ENCODE measurements at places on chromosomes 12 and 14.

DNA sequence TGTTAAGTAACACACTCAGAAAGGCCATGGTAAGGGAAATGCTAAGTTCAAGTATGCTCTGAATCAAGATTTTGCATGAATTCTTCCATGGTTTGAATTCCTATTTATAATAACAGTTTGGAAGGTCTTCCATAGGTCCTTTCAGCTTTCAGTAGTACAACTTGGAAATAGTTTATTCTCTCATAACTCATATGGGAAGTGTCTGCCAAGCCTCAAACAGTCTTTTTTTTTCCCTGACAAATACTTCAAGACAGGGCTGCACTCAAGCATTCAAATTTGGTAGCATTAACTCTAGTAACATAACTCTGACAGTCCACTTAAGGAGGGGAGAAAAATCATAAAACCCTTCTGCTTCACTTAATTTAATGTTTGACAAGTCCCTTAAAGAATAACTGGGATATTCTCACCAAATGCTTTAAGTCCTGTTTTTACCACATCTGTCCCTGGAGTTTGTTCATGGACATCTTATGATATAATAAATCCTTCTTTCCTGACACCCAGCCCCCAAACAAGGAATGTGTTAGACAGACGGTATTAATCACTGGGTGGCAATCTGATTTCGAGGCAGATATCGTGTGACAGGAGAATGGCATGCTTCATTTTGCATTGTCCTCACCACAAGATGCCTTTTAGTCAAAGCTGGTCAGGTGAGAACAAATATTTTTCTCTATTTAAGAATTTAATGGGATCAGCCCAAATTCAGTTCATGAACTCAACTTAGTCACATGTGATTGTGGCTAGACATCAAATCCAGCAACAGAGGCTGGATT, 165.7 kb downstream of the BMP4 start:
- no peak for DNase-seq

DNA sequence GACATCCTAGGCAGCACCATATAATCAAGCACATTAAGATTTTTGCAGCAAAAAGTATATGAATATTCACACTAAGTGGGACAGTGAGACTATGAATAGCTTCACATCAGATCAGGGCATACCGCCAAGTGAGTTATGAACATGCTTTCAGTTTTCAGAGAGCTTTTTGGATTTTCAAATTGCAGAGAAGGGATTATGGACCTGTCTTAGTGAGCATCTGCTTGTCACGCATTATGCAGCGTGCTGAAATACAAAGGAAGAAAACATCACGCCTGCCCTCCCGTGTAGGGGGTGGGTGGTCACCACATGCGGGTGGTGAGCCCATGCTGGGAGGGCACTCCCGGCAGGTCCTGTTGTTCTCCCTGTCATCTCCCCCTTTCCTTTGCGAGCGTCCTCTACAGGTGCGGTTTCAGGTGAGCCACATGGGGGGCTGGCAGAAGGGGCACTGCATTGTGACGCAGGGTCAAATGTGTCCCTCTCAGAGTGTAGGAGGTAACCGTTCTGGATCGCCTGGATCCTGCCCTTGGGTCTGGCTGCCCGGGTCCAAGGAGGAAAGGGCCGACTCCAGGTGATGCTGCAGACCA, 42.6 kb downstream of the TRAF3 start:
- no peak for DNase-seq

DNA sequence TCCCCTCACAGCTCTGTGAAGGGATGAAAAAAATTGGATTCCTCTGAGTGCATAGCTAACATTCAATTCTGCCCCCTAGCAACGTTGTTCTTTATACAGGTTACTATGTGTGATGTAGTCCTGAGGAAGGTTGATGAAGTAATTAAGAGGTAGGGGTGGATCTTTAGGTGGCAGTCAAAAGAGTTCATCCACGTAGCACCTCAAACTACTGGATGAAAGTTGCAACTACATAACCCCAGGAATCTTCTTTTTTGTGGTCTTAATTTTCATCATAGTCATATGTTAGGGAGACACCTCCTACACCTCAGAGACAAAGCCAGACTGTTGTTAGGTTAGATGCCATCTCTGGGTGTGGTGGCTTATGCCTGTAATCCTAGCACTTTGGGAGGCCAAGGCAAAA, 10.2 kb upstream of the NFE2 start:
- no peak for DNase-seq

DNA sequence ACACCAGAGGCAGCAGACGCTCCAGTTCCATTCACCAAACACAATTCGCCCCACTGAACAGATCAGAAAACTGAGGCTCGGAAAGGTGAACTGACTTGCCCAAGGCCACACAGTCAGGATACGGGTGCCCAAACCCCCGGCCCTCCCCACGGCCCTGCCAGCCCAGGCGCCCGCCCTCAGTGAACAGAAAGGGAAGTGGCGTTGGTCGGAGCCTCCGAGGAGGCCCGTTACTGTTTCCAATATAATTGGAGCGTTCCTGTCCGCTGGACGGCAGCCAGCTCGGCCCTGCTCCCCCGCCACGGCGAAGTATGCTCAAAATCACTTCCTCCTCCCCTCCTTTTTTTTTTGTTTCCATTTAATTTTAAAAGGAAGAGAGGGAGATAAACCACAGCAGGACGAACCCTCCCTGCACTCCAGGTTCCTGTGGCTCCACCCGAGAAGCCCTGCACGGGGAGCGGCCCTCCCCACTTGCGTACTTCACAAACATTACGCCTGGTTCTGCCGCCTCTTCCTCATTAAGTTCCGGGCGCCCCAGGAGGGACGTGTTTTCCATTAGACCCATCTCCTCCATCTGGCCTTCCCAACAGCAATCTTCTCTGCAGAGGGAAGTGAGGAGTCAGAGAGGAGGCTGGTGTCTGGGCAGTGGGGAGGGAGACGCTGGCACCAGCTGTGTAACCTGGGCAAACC, 61.1 kb downstream of the NCOR2 start:
- no peak for DNase-seq

GRCh38 chr14:20460458-20461224, 593 bp downstream of the PIP4P1 start:
- DNase-seq = peak; percentile 36

DNA sequence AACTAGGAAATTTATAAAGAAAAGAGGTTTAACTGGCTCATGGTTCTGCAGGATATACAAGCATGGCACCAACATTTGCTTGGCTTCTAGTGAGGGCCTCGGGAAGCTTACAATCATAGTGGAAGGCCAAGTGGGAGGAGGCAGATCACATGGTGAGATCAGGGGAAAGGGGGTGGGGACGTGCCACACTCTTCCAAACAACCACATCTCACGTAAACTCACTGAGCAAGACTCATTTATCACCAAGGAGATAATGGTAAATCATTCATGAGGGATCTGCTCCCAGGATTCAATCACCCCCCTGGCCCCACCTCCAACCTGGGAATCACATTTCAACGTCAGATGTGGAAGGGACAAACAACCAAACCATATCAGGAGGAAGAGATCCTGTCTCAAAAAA, 35.8 kb downstream of the NUMB start:
- DNase-seq = no peak

GRCh38 chr14:54566410-54567223, at the start of gene SAMD4A:
SAMD4A (plus strand) TSS chr14:54567128; CDS start chr14:54567917, 789 bp downstream.
- DNase-seq = peak; percentile 65

DNA sequence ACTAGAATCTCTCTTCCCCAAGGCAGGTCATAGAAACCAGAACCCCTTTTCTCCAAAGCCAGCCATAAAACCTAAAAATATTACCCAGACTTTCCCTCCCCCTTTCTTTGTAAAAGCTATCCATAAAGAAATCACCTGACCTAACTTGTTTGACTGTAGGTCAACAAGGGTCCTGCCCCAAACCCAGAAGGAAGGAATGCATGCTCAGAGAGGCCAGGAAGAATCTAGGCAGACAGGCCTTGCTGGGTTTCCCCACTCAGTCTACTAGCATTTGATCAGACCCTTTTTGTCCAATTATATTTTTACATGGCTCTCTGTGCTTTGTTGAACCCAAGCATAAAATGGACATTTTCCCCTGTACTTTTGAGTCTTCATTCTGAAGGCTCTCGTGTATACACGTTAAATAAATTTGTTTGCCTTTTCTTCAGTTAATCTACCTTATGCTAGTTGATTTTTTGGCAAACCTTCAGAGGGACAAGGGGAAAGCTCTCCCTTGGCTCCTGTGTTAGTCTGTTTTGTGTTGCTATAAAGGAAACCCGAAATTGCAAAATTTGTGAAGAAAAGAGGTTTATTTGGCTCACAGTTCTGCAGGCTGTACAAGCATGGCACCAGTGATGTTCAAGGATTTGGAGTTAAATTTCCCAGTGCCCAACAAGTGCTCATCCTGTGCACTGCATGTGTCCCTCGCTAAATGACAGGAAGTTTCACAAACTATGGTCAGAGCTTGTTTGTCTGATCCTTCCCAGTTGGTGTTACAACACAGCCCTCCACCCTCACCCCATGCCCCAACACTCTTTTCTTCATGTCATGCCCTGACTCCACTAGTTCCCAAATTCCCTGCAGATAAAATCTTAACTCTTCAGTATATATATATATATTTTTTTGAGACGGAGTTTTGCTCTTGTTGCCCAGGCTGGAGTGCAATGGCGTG, 14.2 kb upstream of the RASSF3 start:
- no peak for DNase-seq

DNA sequence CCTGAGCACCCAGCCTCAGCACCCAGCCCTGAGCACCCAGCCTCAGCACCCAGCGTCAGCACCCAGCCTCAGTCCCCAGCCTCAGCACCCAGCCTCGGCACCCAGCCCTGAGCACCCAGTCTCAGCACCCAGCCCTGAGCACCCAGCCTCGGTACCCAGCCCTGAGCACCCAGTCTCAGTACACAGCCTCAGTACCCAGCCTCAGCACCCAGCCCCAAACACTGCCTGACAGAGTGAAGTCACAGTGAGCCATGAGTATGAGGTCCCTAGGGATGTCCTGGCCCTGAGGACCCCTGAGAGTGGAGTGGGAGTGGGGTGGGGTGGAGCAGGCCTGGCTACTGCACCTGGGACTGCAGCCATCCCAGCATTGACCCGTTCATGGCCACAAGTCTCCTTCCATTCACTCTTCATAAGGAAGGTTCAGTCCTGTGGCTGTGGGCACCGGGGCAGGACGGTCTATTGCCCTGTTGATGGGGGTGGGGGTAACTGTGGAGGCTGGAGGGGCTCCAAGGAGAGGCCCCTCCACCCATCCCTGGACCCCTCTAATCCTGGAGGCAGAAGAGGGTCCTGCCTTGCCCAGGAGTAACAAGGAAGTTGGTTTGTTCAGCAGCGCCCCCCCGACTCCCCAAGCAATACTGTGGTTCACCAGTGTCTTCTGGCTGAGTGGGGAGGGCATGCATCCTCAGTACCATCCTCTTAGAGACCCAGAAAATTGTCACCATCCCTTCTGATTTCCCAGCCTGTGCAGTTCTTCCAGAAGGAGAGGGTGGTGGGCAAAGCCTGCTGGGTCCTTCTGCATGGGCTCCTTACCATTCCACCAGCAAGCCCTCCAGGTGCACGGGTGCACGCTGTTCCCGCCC, 140.5 kb downstream of the ADGRD1 start:
- DNase-seq = no peak

- DNase-seq = no peak
Measured at GRCh38 chr14:89182326-89182725, 234.7 kb downstream of the FOXN3 start.

GRCh38 chr12:40921563-40922163, 229.4 kb downstream of the CNTN1 start:
- no peak for DNase-seq

- no peak for DNase-seq
Measured at GRCh38 chr14:57136669-57137328, 131.9 kb downstream of the EXOC5 start.

DNA sequence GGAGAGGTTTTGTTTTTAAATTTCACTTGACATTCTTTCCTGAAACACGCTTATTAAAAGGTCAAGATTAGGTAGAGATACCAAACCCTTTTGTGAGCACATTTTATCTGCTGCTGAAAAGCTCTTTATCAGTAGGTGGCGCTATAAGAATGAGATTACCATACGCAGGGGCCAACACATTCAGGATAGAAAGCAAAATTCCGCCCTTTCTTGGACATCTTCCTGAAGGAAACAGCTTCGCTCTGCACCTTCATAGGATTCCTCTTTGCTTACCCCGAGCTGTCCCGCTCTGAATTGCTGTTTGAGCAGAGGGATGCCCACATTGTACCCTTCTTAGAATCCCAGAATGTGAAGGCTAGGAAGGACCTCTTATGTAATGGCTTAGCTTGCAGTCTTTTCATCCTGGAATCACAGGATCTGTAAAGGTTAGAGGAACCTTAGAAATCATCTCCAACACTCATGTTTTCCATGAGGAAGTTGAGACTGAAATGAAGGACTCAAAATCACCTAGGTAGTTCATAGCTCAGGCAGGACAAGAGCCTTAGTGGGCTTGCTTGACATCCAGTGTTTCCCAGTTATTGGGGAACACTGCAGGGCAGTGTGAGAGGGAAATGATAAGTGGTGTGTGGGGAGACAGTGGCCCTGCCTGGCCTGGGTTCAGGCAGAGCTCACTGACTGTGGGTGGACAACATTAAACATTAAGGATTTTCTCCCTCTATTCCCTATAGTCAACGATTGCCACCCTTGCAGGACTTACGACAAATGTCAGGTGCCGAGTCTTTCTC, 38.7 kb upstream of the CRY1 start:
- DNase-seq = no peak

- no peak for DNase-seq
Measured at GRCh38 chr14:95548328-95548929, 13.6 kb downstream of the GLRX5 start.

DNA sequence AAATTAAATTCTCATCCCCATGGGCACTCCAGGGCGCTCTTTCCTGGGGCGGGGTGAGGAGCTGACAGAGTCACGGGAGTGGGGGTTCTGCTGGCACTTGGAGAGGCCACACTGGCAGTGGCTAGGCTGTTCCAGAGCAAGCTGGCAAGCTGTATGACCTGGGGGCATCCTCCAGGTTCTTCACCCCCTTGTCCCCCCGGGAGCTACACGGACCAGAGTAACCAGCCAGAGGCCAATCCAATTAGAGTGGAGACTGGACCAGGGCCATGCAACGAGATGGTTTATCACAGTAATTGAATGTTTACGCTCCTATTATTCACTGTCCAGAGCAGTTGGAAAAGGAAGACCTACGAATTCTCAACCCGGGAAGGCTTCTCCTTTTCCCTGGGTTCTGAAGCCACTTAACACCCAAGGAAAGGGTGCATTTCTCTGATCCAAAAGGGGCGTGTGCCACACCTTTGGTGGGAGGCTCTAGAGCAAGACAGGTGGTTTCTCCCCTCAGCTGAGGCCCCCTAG, 43.8 kb upstream of the PNMA1 start:
- no peak for DNase-seq

- DNase-seq = no peak
Measured at GRCh38 chr14:70585231-70585630, 15.2 kb downstream of the MED6 start.

GRCh38 chr12:121227294-121227693, 17.4 kb downstream of the P2RX4 start:
- no peak for DNase-seq

- DNase-seq = no peak
Measured at GRCh38 chr14:68474741-68475140, 318.1 kb downstream of the ZFP36L1 start.

- DNase-seq = no peak
Measured at GRCh38 chr12:87140262-87140661, 884.1 kb upstream of the MGAT4C start.
